ENCODE measurements at places on chromosomes 4 and X.

DNA sequence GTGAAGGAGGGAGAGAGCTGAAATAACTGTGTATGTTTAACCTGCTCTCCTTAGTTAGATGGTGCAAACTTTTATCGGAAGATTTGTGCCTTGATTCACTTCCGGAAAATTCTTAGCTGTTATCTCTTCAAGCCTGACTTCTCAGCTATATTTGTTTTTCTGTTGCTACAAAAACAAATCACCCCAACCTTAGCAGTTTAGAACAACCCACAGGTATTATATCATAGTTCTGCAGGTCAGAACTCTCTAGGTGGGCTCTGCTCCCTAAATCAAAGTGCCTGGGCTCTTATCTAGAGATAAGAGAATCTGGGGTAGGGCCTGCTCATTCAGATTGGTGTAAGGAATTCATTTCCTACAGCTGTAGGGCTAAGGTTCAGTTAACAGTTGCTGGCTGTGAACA, 15.1 kb upstream of the CEP135 start:
- DNase-seq: no peak

GRCh38 chrX:106039920-106040319, 1.4 kb upstream of the SERPINA7 start:
- DNase-seq: no peak

- peak; percentile 16 for DNase-seq
These were observed 85.5 kb upstream of the TET2 start for GRCh38 chr4:105061136-105061696.

- DNase-seq: no peak
These were observed 144.8 kb downstream of the ARAP2 start for GRCh38 chr4:36099509-36099908.

GRCh38 chrX:119655125-119655524, 37.8 kb downstream of the SEPTIN6 start:
- DNase-seq: no peak

All from NCI-H2029 (cell line).